Epithelial cell of umbilical artery (primary cell): ENCODE measurements at places on chromosomes 4 and X. TPM values are rescaled to one million over a fixed set of nuclear protein-coding genes. Genes with fewer than 3 reads are reported as not detected.

Gene NLGN3
- total RNA-seq: 0.15 TPM in 1 of 2 replicates, not detected in the other

Gene SPANXA2
- total RNA-seq: not detected in 2 replicates

Gene HS3ST1
- under 0.01 TPM in 2 replicates for total RNA-seq

Gene ZFP92
- 1.6 and 2.0 TPM in 2 replicates for total RNA-seq

Gene CHRDL1
- total RNA-seq: under 0.01 TPM in 1 of 2 replicates, not detected in the other

Gene MAGEB1
- not detected in 2 replicates for total RNA-seq

Gene P2RY8
- not detected in 2 replicates for total RNA-seq

Gene HOPX
- total RNA-seq: 32.8 and 33.9 TPM in 2 replicates

Gene UGT2B17
- not detected in 2 replicates for total RNA-seq

Gene SNX25
- 29.0 and 32.5 TPM in 2 replicates for total RNA-seq

Gene DCHS2
- not detected in 2 replicates for total RNA-seq

Gene GJB1
- not detected in 2 replicates for total RNA-seq

Gene PRDM8
- total RNA-seq: 1.1 and 2.3 TPM in 2 replicates

Gene CSN1S1
- total RNA-seq: 0.30 and 0.32 TPM in 2 replicates

Gene PROM1
- 0.30 and 0.65 TPM in 2 replicates for total RNA-seq

Gene BEND2
- not detected in 2 replicates for total RNA-seq

Gene GABRE
- total RNA-seq: 3.6 and 7.4 TPM in 2 replicates

Gene TRPC3
- not detected in 2 replicates for total RNA-seq

Gene CT45A6
- total RNA-seq: not detected in 2 replicates

Gene HMX1
- total RNA-seq: not detected in 2 replicates

Gene TMSB15A
- 4.1 and 15.9 TPM in 2 replicates for total RNA-seq

Gene MFAP3L
- 0.46 and 0.97 TPM in 2 replicates for total RNA-seq

Gene OSTC
- total RNA-seq: 461 and 1,685 TPM in 2 replicates

Gene GNL3L
- 32.5 and 34.4 TPM in 2 replicates for total RNA-seq

Gene ADGRG2
- total RNA-seq: not detected in 2 replicates

Gene FRMPD4
- total RNA-seq: not detected in 2 replicates

Gene VSIG4
- total RNA-seq: not detected in 2 replicates

Gene C4orf51
- total RNA-seq: not detected in 2 replicates

Gene GPR143
- total RNA-seq: 4.6 and 5.5 TPM in 2 replicates

Gene SEC31A
- total RNA-seq: 224 and 243 TPM in 2 replicates

Gene SLC26A1
- not detected in 2 replicates for total RNA-seq

Gene TKTL2
- not detected in 2 replicates for total RNA-seq

Gene MAGEC1
- not detected in 2 replicates for total RNA-seq

Gene ADH7
- total RNA-seq: not detected in 2 replicates

Gene STPG2
- total RNA-seq: not detected in 2 replicates

Gene WAS
- 0.46 TPM in 1 of 2 replicates, not detected in the other for total RNA-seq

Gene RBPJ
- 40.0 and 43.2 TPM in 2 replicates for total RNA-seq

Gene FAM47A
- total RNA-seq: not detected in 2 replicates

Gene MTHFD2L
- total RNA-seq: 25.7 and 33.9 TPM in 2 replicates

Gene ZNF732
- 0.97 and 2.1 TPM in 2 replicates for total RNA-seq

Gene NPY5R
- not detected in 2 replicates for total RNA-seq

Gene PORCN
- total RNA-seq: 3.5 and 5.8 TPM in 2 replicates

Gene USP27X
- 1.8 and 2.9 TPM in 2 replicates for total RNA-seq

Gene FAM156A
- 5.5 and 14.7 TPM in 2 replicates for total RNA-seq

Gene MAGED4
- 2.0 and 18.2 TPM in 2 replicates for total RNA-seq

Gene RPL9
- total RNA-seq: 2,841 and 4,307 TPM in 2 replicates

Gene RASSF6
- total RNA-seq: under 0.01 TPM in 1 of 2 replicates, not detected in the other

Gene SMPX
- not detected in 2 replicates for total RNA-seq
